ENCODE measurements at places on chromosomes 11 and 22. TPM values are rescaled to one million over a fixed set of nuclear protein-coding genes. Genes with fewer than 3 reads are reported as not detected.
A peak's percentile ranks its signal among the peaks of the same experiment; 100 is the strongest.

GRCh38 chr22:41638748-41639147 lies 17.7 kb downstream of the XRCC6 start:
- no peak for DNase-seq

DNA sequence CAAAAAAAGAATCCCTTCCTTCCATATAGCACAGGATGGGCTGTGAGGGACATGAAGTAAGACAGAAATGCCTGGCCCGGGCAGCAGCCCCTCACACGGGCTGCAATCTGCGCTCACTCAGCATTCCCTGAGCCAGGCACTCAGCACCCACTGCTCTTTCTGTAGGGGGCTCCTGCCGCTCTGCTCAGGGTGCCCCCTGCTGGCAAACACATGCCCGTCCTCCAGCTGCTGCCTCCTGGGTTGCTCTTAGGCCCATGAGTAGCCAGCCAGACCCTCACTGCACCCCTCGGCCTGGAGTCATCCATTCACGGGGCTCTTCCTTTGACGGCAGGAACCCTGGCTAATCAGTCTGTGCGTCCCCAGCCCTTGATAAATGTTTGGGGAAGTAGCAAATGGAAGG lies 6.9 kb downstream of the MCAT start:
- peak; percentile 46 for DNase-seq

DNA sequence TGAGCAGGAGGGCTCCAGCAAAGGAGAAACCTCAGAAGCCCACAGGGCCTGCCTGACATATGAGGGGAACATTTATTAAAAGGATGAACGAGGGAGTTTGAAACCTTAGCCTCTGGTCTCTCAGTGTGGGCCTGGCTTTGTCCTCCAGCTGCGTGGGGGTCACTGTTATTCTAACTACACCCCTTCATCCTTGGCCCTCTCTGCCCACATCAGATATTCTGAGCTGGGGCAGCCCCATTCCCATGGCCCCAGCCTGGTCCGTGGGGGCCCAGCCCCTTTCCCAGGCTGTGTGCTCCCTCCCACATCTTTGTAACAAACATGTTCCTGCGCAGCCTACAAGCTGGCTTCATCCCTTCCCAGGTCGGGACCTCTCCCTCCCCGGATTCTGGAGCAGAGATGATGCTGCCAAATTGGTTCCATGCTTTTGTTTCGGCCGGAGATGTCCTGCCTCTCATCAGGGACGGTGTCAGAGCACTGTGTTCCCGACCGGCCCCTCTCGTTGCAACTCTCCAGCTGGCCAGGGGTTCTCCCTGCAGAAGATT lies 4.0 kb downstream of the FXYD6 start:
- DNase-seq: no peak

Gene OLFML1
- not detected for total RNA-seq

DNA sequence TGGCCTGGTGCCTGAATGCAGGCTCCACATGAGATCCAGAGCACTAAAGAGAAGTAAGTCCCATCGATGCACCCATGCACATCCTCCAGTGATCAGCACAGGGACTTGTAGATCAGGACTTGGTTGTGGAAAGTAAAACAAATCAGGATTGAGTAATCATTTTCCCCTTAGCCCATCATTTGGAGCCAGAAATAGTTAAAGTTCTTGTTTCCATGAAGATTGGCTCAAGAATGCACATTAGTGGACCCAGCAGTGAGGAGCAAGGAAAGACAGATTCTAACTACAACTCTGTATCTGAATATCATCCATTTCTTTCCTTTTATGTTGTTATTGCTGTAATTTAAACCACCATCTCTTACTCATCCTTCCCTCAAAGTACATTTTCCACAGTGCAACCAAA lies 19.1 kb downstream of the CCDC83 start:
- no peak for DNase-seq
